Subcutaneous preadipocyte (primary cell): ENCODE measurements at places on chromosomes 6 and 20. TPM values are rescaled to one million over a fixed set of nuclear protein-coding genes. Genes with fewer than 3 reads are reported as not detected.

GRM1 gene
- total RNA-seq = under 0.01 TPM in 2 replicates

CPNE5 gene
- not detected in 2 replicates for total RNA-seq

HAO1 gene
- not detected in 2 replicates for total RNA-seq

RBM12 gene
- 48.1 and 66.7 TPM in 2 replicates for total RNA-seq

C20orf141 gene
- total RNA-seq = 0.37 TPM in 1 of 2 replicates, not detected in the other

PHACTR3 gene
- total RNA-seq = not detected in 2 replicates

AFDN gene
- 35.3 and 80.0 TPM in 2 replicates for total RNA-seq

EYS gene
- total RNA-seq = under 0.01 and 0.39 TPM in 2 replicates

PAX1 gene
- total RNA-seq = not detected in 2 replicates

DDO gene
- 0.39 and 1.5 TPM in 2 replicates for total RNA-seq

GMPR gene
- total RNA-seq = 1.8 and 2.7 TPM in 2 replicates

ADGRF4 gene
- total RNA-seq = not detected in 2 replicates

LGSN gene
- total RNA-seq = not detected in 2 replicates

GGT7 gene
- 5.9 and 8.8 TPM in 2 replicates for total RNA-seq

KHDC1L gene
- not detected in 2 replicates for total RNA-seq

BPIFA1 gene
- not detected in 2 replicates for total RNA-seq

POM121L2 gene
- not detected in 2 replicates for total RNA-seq

ZSCAN26 gene
- 9.2 and 11.0 TPM in 2 replicates for total RNA-seq

ARMH2 gene
- total RNA-seq = not detected in 2 replicates

PRSS16 gene
- total RNA-seq = not detected in 2 replicates

ULBP3 gene
- total RNA-seq = 17.3 and 21.7 TPM in 2 replicates

PROKR2 gene
- total RNA-seq = not detected in 2 replicates

PTK6 gene
- total RNA-seq = under 0.01 TPM in 1 of 2 replicates, not detected in the other

BNIP5 gene
- not detected in 2 replicates for total RNA-seq

OVOL2 gene
- total RNA-seq = not detected in 2 replicates

OR2J3 gene
- total RNA-seq = not detected in 2 replicates

ZNF165 gene
- 0.37 and 0.39 TPM in 2 replicates for total RNA-seq

RIMS1 gene
- not detected in 2 replicates for total RNA-seq

SLC17A9 gene
- 8.5 and 13.3 TPM in 2 replicates for total RNA-seq

ZCCHC3 gene
- 6.2 and 8.2 TPM in 2 replicates for total RNA-seq

ANKRD66 gene
- not detected in 2 replicates for total RNA-seq

SIRPD gene
- total RNA-seq = not detected in 2 replicates
